ENCODE measurements at places on chromosomes 6 and 20.

- no peak for DNase-seq
Observed at GRCh38 chr6:20312606-20313005, 89.1 kb upstream of the E2F3 start.

- DNase-seq = no peak
Observed at GRCh38 chr6:4564801-4565271, 211.4 kb upstream of the CDYL start.

GRCh38 chr20:58753267-58753921 is 60.8 kb downstream of the NPEPL1 start:
- no peak for DNase-seq

- DNase-seq = no peak
Observed at GRCh38 chr6:56655996-56656395, 13.3 kb upstream of the DST start.

DNA sequence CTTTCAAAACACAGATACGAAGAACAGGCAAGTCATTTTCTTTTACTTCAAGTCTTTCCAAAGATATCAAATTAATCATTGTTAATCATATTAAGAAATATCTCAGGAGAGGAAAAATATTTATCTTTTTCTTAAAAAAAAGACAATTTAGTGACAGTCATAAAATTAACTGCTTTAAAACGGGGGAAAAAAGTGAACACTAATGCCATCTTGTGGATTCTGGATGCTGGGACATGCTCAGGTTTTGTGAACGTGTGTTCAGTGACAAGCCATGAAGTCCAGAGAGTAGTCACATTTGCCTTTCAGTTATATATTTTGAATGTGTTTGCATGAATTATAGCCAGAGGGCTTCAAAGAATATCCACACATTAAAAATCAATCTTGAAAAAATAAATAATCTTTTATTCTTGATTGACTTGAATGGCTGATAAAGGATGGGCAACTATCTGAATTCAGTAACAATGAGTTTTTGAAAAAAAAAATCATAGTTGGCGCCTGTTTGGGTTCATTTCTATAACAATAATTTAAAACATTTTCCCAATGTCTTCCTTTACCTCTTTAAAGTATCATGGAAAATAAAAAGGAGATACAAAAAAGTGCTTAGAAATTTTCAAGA is 74.7 kb upstream of the NOX3 start:
- no peak for DNase-seq

DNA sequence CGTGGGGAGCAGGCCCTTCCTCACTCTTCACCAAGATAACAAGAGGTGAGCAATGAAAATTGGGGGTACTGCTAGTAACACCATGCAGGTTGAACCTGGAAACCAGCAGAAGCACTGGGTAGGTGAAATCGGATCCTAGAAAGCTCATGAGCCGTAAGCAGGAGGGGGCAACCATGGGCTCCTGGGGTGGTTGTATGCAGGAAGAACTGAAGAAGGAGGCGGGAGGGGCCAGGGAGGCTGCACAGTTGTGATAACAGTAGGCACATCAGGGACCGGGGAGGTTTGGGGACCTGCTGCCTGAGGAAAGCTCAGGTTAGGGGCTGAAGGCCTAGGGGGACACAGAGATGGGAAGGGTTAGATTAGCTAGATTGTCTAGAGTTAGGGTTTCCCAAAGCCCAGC is 5.6 kb upstream of the LY6G5C start:
- no peak for DNase-seq

DNA sequence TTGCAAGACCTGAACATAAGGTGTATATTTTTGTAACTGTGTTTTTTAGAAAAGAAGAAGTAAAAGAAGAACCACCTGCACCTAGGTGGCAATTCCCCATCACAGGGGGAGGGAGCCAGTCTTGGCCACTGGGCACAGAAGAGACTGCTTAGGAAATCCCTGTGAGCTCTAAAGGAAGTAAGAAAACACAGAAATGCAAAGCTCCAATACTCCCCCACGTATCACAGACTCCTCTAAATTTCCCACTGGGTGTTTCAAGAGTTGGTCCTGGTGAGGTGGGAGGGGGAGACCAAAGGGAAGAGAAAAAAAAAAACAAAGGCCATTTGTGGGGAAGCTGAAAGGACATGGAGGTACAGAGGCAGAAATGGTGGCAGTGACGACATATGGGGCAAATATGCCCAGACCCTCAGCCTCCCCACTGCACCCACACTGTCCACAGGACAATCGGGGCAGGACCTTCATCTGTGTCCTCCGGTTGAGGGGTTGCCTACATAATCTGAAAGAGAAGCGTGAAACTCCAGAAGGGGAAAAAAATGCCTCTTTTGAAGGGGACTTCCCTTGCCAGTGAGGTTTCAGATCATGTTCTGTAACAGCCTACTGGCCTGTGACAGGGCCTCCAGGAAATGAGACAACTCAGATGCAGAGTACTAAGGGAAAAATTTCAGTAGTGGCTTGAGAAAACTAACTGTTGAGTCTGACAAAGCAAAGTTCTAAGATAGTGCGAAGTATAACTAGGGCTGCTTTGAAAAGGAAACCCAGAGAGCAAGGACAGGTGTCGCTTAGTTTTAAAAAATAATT is 226.2 kb upstream of the MARCKS start:
- no peak for DNase-seq

DNA sequence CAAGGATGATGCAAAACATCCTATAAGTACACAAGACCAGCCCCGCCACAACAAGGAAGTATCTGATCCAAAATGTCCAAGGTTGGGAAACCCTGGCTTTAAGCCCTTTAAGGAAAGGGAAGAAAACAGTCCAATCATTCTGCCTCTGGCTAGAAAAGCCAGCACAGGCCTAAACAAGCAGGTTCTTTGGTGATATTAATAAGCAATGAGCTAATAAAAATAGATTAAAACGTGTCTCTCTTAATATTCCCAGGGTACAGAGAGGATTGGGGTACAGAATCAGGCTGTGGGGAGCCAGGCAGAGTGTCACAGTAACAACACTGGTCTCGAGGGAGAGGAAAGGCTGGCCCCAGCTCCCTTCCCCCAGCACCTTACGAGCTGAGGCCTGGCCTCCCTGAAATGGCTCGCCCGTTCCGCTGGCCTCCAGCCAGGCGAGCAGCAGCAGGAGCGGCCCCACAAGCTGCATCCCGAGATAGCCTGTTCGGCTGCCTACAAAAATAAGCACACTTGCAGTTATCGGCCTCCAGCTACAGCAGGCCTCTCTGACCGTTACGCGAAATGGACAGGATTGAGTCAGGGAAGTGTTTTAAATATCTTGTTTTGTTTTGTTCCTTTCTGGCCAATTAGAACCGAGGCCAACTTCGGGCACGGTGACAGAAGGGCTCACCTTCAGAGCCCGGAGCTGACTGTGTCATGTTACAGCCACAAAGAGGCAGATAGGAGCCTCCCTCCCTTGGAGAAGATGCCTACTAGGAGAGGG is 4.0 kb upstream of the ZMYND8 start:
- no peak for DNase-seq

DNA sequence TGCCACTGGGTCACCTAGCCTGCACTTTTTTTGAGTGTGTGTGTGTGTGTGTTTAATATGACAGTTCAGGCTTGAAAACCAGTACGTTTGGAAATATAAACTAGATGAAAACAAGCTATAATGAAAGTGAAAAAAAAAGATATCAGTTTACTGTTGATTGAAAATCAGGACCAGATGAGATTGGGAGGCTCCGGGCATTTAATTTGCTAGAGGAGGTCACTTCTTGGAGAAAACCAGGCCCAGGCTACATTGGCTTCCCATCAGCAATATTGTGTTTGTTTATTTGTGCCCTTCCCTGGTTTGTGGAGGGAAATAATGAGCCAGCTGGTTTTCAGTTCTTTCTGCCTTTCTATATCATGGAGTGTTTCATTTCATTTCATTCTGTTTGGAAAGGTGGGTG is 246.6 kb upstream of the JAG1 start:
- no peak for DNase-seq

GRCh38 chr6:11974089-11974488 is 38.0 kb upstream of the HIVEP1 start:
- no peak for DNase-seq

DNA sequence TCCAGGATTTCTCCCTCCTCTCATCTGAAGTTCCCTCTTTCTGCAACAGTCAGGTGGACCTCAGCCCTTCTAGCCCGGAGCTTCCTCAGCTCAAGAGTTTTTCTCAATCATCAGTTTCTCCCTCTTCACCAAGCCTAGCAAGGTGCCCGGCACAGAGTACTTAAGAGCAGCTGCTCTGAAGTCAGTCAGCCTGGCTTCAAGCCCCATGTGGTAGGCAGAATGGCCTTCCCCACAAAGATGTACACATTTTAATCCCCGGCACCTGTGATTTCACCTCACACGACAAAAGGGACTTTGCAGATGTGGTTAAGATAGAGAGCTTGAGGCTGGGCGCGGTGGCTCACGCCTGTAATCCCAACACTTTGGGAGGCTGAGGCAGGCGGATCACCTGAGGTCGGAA is 15.1 kb upstream of the RBPJL start:
- DNase-seq = no peak

DNA sequence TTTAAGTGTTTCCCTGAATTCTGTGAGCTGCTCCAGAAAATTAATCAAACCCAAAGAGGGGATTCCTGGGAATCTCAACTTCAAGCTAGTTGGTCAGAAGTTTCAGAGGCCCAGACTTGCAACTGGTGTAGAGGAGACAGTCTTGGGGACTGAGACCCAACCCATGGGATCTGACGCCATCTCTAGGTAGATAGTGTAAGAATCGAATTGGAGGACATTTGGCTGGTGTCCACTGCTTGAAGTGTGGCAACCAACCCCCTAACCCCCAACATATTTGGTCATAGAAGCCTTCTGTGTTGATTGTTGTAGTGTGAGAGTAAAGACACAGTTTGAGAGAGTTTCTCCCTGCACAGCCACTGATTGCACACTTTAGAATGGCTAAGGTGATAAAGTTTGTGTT is 103.5 kb upstream of the CARMIL1 start:
- no peak for DNase-seq

- no peak for DNase-seq
Observed at GRCh38 chr6:52552278-52552643, 24.6 kb downstream of the TRAM2 start.

DNA sequence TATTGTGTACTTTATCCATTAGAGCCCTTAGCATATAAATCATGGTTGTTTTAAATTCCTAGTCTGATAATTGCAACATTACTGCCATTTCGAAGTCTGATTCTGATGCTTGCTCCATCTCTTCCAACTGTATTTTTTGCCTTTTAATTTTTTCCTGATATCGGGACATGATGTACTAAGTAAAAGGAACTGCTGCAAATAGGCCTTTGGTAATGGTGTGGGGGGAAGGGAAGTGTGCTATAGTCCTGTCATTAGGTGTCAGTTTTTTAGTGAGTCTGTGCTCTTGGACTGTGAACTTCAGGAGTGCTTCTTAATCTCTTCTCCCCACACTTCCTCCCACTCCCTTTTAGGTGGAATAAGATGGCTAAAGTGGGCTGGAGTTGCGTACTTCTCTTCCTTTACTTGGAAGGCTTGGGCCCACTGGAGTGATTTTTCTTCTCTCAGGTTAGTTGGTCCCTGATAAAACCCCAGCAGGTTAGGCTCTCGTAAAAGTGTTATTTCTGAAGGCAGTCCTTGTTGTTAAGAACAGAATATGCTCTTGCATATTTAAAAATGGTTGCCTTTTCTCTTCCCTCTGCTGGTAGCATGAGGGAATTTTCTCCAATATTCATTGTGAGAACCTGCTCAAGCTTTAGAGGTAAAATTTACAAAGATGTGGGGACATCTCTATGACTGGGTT is 18.1 kb downstream of the STXBP5 start:
- DNase-seq = no peak

DNA sequence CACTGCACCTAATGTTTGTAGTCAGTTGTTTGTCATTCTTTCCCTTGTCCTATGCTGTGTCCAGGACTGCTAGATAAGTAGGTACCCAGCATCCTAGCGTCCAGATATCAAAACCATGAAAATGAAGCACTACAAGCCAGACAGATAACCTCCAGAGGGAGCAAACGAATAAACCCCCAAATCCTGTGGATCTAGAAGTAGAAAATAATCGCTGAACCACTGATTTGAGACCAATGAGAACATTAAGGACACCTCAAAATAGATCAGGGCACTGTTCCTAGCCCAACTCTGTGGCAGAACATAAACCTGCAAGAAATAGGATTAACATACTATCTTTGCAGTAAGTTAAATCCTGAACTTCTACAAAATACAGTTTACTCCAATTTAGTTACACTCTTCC is 1.1 kb upstream of the KLHL32 start:
- DNase-seq = no peak

DNA sequence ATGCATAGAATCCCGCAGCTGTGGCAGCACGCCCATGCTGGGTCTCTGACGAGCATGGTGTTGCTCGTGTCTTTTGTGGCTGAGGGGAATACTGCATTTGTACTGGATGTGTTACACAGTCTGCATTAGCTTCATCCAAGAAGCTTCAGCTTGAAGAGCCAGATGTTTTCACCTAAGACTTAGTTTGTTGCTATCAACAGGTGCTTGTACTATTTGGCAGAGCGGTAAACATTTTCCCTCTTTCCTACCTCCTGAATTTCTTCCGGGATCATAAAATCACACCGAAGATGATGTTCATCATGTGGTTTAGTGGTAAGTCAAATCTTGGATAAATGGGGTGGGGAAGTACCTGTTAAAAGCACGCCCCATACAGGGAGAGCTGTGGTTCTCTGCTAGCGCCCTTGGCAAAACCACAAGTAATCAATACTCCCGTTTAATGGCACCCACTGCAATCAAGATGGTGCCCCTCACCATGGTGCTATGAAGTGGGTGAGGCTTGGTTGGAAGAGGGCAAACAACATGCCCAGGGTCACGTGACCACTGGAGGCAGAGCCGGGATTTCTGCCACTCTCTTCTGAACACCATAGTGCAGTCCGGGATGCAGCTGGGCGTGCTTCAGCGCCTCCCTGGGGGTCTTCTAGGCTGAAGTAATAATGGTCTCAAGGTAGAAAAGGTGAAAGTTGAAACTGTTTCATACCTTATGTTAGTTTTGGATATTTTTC is 34.4 kb downstream of the SPATA2 start:
- DNase-seq = no peak

- DNase-seq = no peak
Observed at GRCh38 chr20:63356931-63357879, 3.9 kb downstream of the CHRNA4 start.

- DNase-seq = peak; percentile 21
Observed at GRCh38 chr6:24357336-24358218, at the start of gene DCDC2. Gene DCDC2, minus strand, starts transcription at chr6:24358059. Its CDS starts 309 bp downstream, at chr6:24357750.

DNA sequence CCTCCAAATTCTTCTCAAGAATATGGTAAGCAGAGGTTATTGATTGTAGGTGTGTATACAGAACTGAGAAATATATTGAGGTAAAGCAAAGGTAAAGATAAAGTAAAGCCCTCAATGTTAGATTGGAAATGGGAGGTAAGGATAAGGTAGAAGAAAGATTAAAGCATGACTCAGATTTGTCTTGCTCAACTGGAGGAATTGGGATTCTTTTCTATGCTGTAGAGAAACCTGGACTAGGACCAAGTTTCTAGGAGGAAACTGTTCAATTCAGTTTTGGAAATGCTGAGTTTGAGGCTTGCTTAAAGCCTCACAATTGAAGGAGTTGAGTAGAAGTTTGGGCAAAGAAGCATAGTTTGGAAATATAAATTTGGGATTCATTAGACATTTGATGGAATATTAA is 634.0 kb upstream of the PTCHD4 start:
- no peak for DNase-seq

- DNase-seq = no peak
Observed at GRCh38 chr6:52826513-52826912, 14.1 kb downstream of the GSTA5 start.

Measured in stimulated activated CD4-positive, alpha-beta T cell treated with anti-CD3 and anti-CD28 coated beads, Interleukin-4, amount 100 ng/mL, for 4 hours (primary cell).